Regular cardiac myocyte (primary cell): ENCODE measurements at places on chromosomes 1 and 21. TPM values are rescaled to one million over a fixed set of nuclear protein-coding genes. Genes with fewer than 3 reads are reported as not detected.

OR2T33 gene
- not detected in 2 replicates for total RNA-seq

MYOM3 gene
- total RNA-seq, result under 0.01 TPM in 2 replicates

CORT gene
- total RNA-seq, result not detected in 2 replicates

PGBD5 gene
- under 0.01 TPM in 2 replicates for total RNA-seq

AMY2B gene
- 1.5 and 10.7 TPM in 2 replicates for total RNA-seq

KCNJ6 gene
- under 0.01 and 0.56 TPM in 2 replicates for total RNA-seq

F13B gene
- total RNA-seq, result under 0.01 TPM in 1 of 2 replicates, not detected in the other

TSEN15 gene
- total RNA-seq, result 28.2 and 41.0 TPM in 2 replicates
